ENCODE measurements at places on chromosomes 3 and 15. TPM values are rescaled to one million over a fixed set of nuclear protein-coding genes. Genes with fewer than 3 reads are reported as not detected.
A peak's percentile ranks its signal among the peaks of the same experiment; 100 is the strongest.

DNA sequence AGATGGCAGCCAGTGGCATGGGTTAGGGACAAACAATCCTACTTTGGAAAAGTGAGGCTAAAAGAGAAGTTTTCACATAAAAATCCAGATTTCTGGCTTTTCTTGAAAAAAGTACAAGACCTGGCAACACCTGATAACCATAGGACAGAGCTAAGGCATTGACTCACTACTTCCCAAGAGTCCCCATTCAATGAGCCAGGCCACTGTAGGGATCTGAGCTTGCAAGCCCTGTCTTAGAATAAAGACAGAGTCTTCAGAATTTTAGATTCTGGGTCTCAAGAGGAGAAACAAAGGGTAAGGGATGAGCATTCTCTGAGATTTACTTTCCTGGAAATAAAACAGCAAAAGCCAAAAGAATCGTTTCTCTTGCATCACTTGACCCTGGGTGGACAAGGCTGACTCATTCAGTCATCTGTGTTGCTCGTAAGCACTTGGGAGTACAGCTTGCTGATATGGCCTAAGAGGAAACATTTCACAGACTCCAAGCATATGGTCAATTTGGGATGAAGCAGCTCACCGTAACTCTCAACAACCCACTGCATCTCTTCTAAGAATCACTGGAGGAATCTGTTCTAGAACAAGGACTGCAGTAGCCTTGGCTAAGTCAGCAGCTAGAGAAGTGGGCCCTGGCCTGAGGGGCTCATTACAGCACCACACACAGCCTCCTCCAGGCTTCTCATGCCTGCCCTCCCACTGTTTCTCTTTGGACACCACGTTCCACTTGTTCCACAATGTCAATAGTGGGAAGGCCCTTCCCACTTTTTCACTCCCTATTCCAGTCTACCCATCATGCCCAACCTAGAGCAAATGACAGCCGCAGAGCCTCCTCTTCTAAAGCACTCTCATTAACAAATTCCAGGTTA is 86.2 kb downstream of the RFTN1 start:
- no peak overlapping the region for H3K27ac ChIP-seq
- no peaks in the 10 kb centered on the region for H3K27me3 ChIP-seq
- DNase-seq, result no peak
- no peaks in the 10 kb centered on the region for H3K36me3 ChIP-seq

GRCh38 chr15:63422891-63423590 is 41.4 kb upstream of the CA12 start:
- no peak for DNase-seq
- no peaks in the 10 kb centered on the region for H3K27me3 ChIP-seq
- H3K27ac ChIP-seq, result no peak overlapping the region

DNA sequence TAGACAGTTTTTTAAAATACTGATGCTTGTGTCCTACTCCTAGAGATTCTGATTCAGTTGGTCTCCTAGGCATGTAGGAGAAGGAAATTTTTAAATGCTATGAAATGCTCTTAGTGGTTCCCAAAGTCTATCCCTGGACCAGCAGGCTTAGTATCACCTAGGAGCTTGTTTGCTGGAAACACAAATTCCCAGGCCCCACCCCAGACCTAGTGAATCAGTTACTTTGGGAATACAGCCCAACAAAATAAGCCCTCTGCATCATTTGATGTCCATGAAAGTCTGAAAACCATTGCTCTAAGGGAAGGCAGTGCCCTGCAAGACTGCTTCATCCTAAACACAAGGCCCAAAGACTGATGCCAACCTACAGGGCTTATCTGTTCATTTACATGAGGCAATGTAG is 36.3 kb downstream of the CCNL1 start:
- H3K36me3 ChIP-seq, result no peaks in the 10 kb centered on the region
- no peaks in the 10 kb centered on the region for H3K27me3 ChIP-seq
- H3K4me1 ChIP-seq, result no peaks in the 10 kb centered on the region

DNA sequence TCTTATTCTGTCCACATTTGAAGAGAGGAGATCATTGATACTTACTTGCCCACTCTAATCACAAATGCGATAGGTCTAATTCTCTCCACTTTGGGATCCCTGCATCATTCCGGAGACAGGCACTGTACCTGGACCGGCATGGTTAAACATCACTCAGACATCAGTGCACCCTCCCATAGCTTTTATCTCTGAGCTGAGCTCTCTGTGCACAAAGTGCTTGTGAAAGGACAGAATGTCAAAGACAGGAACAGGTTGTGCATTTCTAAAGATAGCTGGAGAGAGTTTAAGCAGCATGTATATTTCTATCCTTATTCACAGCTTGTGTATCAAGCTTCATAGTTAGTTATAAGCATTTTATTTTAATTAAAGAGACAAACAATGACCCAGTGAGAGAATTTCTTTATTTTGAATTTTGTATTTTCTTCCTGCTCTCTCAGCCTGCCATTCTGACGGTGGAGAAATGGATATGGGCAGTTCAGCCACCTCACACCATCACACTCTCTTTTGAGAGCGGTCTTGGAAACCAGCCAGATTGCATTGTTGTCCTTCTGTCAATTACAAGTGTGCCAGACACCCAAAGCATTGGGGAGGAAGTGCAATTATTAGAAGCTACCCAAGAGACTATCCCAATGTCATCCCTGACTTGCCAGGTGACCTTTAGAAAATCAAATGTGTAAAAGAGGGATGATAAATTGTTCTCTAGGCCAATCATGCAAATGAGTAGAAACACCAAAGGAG is 65.2 kb upstream of the CHL1 start:
- no peak overlapping the region for H3K27ac ChIP-seq
- DNase-seq, result no peak
- no peaks in the 10 kb centered on the region for H3K27me3 ChIP-seq
- H3K36me3 ChIP-seq, result no peaks in the 10 kb centered on the region

- no peaks in the 10 kb centered on the region for H3K36me3 ChIP-seq
- no peaks in the 10 kb centered on the region for H3K4me1 ChIP-seq
- H3K27ac ChIP-seq, result no peak overlapping the region
- no peak overlapping the region for H3K4me3 ChIP-seq
- H3K27me3 ChIP-seq, result no peaks in the 10 kb centered on the region
- no peak for DNase-seq
These were observed 236.1 kb downstream of the RORA start for GRCh38 chr15:60993008-60993407.

WDR93 gene
- polyA plus RNA-seq, result 0.03 TPM

- no peak overlapping the region for H3K27ac ChIP-seq
- H3K4me1 ChIP-seq, result no peaks in the 10 kb centered on the region
- H3K4me3 ChIP-seq, result no peak overlapping the region
These were observed 36.5 kb downstream of the CDV3 start for GRCh38 chr3:133610031-133610430.

GRCh38 chr3:177212278-177212610 is 15.0 kb upstream of the TBL1XR1 start:
- DNase-seq, result no peak
- H3K4me1 ChIP-seq, result no peaks in the 10 kb centered on the region
- no peak overlapping the region for H3K27ac ChIP-seq

- H3K36me3 ChIP-seq, result no peaks in the 10 kb centered on the region
- peaks cover 2% of the 10 kb centered on the region for H3K4me1 ChIP-seq
- peak overlapping the region; percentile 9 for H3K27ac ChIP-seq
These were observed 581.6 kb downstream of the FHIT start for GRCh38 chr3:60669636-60670035.
